Dorsolateral prefrontal cortex (tissue), 122 donors: ENCODE measurements at places on chromosomes 3 and 15. TPM values are rescaled to one million over a fixed set of nuclear protein-coding genes. Genes with fewer than 3 reads are reported as not detected.

DNA sequence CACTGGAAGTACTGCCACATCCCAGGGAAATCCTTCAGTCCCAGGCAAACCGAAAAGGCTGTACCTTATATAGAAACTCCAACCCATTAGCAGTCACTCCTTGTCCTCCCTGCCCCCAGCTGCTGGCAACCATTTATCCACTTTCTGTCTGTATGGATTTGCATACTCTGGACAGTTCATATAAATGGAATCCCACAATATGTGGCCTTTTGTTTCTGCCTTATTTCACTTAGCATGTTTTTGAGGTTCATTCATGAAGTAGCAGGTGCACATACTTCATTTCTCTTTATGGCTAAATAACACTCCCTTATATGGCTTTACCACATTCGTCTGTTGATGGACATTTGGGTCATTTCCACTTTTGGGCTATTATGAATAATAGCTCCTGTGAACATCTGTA lies 51.6 kb upstream of the CMTM8 start:
- no peak for DNase-seq

DNA sequence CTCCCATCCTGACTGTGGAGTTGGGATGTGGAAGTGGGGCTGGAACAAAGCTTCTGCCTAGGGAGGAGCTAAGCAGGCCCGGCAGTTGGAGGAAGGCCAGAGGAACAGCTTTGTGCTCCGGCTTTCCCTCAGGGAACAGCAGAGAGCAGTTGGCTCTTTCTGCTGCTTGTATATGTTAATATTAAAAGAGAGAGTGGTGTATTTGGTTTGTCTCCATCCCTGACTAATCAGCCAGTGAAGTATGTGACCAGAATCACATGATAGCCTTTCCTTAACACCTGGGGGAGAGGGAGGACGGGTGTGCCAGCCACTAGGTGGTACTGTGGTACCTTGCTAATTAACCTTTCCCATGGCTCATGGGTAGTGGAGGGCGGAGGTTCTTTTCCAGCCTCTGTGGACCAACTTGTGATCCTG lies 10.0 kb downstream of the EIF2B5 start:
- no peak for DNase-seq

GRCh38 chr3:21665444-21666100 lies 85.4 kb downstream of the ZNF385D start:
- DNase-seq: no peak

The ITGA11 gene
- 10.2 TPM for total RNA-seq

The BDH1 gene
- total RNA-seq: 91.9 TPM

DNA sequence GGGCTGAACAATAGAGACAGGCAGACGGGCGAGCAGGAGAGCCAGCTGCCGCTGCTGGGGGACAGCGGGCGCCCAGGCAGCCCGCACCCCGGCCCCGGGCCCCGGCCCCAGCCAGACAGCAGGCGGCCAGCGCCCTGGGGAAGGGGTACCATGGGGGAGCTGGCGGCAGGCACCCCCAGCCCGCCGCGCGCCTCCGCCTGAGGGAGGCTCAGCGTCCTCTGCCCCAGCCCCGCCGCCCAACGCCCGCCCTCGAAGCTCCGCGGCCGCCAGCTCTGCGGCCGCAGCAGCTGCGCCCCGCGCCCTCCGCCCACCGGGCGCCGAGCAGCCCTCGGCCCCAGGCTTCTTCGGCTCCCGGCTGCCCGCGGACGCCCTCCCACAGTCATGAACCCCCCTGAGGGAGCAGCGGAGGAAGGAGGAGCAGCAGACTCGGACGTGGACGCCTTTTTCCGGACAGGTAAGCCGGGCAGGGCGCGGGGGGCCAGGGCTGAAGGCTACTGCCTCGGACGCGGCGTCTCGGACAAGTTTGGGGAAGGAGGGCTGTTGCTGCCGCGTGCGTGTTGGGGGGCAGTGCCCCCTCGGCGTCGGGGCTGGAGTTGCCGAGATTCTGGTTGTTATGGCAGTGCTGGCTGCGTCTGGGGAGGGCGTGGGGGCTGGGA lies 41.6 kb upstream of the ROPN1 start:
- DNase-seq: no peak
